ENCODE measurements at places on chromosomes 12 and 14. TPM values are rescaled to one million over a fixed set of nuclear protein-coding genes. Genes with fewer than 3 reads are reported as not detected.

PTPRQ gene
- total RNA-seq = 32.1 TPM

BMP4 gene
- total RNA-seq = 14.4 TPM

SERPINA10 gene
- total RNA-seq = not detected

GUCY2C gene
- total RNA-seq = not detected

AICDA gene
- not detected for total RNA-seq
